ENCODE measurements at places on chromosomes 6 and 20.
A peak's percentile ranks its signal among the peaks of the same experiment; 100 is the strongest.

DNA sequence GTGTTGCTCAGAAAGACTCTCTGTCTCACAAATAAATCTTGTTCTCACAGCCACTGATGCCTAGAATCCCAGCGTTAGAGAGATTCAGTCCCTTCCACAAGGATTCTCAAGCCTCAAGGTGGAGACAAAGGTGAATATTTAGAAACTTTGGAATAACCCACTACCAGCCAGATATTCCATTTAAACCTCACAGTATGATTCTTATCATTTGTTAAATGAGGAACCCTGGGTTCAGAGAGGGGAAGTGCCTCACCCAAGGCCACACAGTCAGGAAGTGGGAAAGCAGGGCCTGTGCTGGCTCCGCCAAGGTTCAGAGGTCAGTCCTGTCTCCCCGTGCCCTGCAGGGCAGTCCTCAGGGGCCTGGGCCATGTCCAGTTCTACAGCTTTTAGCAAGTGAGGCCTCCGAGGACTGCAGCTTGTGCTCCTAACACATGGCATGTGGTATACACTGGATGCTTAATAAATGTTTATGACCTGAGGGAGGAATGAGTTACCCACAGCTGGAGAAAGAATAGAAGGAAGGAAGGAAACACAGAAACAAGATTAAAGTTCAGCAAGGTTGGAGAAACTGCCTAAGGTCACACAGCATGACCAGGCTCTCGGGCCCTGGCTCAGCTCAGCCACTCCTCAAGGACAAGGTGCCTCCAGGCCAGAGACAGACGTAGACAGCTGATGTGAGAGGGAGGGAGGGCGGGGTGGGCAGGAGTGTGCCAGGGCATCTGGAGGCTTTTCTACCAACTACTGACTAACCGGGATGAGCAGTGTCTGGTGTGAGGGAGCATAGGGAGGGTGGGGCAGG lies 3.9 kb upstream of the TGM2 start:
- no peak for DNase-seq

- peak; percentile 39 for DNase-seq
Observed at GRCh38 chr6:144582939-144583613, 297.9 kb downstream of the UTRN start.

- no peak for DNase-seq
Observed at GRCh38 chr20:19207541-19207940, 4.9 kb upstream of the SLC24A3 start.

GRCh38 chr20:2692036-2692885 lies at the start of gene EBF4:
TSS of gene EBF4 (plus strand) at chr20:2692780. CDS start at chr20:2693646, 866 bp downstream.
- DNase-seq = no peak

- DNase-seq = no peak
Observed at GRCh38 chr6:96236471-96236870, 220.7 kb downstream of the FUT9 start.

DNA sequence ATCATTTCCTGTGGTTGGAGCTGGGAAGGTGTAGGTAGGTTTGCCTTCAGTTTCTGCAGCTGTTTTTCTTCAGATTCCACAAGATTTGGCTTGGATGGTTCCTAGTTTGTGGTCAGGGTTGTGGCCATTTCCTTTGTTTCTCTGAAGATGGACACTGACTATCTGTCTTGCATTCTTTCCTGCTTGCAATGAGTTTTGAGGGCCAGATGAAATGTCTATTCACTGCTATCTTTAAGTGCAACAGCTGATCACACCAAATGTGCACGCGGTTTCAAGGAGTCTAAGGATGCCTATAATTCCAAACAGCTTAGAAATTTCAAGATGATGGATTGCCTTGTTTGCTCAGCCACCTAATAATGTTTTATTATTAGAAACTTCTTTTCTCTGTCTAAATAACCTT lies 28.4 kb downstream of the IL20RA start:
- no peak for DNase-seq

DNA sequence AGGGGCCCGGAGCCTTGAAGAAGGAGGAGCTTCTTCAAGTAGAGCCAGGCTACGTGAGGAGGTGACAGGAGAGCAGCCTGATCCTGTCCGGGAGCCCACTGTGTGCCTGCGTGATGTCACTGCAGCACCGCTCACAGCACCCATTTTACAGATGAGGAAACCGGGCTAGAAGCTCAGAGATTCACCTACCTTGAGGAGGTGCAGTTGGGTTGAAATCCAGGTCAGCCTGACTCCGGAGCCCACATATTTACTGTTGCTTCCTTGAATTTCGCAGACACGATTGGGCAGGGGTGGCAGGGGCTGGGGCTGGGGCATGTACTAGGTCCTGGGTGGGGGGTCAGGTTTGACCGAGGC lies 12.5 kb downstream of the VSTM2L start:
- DNase-seq = no peak

- DNase-seq = no peak
Observed at GRCh38 chr6:160967833-160968232, 23.7 kb upstream of the MAP3K4 start.

DNA sequence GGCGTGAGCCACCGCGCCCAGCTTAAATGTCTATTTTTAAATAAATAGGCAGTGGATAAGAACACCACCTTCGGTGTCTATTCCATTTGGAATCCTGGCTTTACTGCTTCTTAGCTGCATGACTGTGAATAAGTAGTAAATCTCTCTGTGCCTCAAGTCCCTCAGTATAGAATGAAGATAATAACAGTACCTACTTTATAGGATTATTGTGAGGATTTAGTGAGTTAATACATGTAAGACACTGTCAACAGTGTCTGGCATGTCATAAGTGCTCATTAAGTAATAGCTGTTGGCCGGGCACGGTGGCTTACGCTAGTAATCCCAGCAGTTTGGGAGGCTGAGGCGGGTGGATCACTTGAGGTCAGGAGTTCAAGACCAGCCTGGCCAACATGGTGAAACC lies 10.1 kb downstream of the TPX2 start:
- DNase-seq = no peak

DNA sequence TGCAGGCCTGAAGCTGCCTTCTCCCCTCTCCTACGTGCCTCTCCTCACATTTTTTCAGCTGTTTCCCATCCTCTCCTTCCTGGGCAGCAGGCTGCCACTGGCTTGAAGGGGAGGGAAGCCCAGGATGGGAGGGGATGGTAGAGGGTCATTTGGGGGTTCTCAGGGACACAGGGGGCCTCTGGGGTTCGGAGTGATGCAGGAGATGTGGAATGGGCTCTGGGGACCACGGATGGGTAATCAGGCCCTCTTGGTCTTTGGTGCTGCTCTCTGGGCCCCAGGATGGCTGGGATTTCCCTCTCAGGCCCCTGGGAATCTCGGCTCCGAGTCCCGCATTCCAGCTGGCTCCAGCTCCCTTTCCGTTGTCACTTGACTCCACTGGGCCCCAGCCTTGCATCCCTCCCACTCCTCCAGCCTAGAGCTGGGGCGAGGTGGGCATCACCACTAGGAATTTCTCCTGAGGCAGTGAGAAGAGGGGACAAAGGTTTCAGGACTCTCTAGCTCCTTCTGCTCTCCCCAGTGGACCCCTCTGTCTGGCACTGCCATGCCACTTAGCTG lies 2.0 kb upstream of the DDR1 start:
- no peak for DNase-seq

GRCh38 chr6:75691012-75691411 lies 58.0 kb upstream of the MYO6 start:
- no peak for DNase-seq

DNA sequence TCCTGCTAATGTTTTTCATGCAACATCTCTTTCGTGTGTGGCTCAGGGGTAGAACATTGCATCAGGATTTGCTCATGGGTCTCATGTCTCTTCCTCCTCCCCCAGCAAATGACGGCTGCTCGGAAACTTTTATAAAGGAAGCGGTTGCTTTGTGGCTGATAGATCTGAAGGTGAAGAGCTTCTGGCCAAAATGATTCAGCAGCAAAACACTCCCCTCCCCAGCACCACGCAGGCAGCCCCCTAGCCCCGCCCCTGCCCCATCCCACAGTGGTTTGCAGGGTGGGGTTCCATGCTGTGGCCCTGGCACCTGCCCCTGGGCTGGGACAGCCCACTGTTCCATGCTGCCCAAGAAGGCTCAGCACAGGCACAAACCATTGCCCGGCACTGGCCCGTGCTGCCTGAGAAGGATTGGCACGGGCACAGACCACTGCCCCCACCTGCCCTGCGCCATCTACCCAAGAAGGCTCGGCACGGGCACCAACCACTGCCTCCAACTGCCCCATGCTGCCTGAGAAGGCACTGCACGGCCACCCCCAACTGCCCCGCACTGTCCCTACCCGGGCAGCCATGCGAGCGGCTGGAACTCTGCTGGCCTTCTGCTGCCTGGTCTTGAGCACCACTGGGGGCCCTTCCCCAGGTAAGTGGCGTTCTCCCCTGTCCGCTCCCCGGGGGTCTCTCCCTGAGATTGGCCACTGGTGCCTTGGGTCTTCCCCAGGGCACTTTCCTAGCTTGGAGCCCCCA lies at the start of gene CST7:
CST7 (plus strand) TSS at position 331 of the 741 bp plus-strand sequence; CDS start at position 568, 237 bp downstream.
- peak; percentile 75 for DNase-seq

GRCh38 chr6:148166339-148166968 lies 176.2 kb upstream of the SASH1 start:
- no peak for DNase-seq

DNA sequence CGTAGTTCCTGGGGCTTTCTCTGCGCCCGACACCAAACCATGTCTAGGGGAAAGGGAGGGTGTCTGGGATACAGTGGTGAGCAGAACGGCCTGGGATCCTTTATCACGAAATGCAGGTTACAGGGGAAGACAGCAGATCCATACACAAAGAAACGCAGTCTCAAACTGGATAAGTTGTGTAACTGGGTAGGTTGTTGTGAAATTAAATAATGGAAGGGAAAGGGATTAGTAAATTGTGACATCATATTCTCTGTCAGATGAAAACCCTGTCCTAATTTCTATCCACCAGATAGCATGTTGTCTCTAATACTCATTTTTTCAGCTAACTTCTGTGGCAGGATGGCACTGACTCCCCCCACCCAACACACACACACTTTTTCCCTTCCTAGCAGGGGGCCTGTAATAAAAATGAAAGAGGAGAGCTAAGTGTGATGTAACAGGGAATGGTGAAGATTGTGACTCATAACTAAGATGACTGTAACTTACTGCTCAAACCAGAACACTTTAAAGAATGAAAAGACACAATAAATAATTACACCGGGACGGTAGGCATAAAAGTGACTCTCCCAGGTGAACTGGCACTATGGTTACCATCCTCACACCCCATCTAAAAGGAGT lies 769 bp upstream of the TRPC4AP start:
- peak; percentile 42 for DNase-seq

GRCh38 chr6:10886691-10887502 lies at the start of gene SYCP2L:
TSS of gene SYCP2L (plus strand) at chr6:10887052. CDS start at chr6:10887127, 75 bp downstream.
- DNase-seq = no peak

- no peak for DNase-seq
Observed at GRCh38 chr6:154301086-154301625, 55.4 kb downstream of the IPCEF1 start.

GRCh38 chr6:25930532-25931410 lies at the start of gene SLC17A2:
TSS of gene SLC17A2 (minus strand) at chr6:25930691. CDS start at chr6:25925796, 4,895 bp downstream.
- DNase-seq = no peak

GRCh38 chr20:38151455-38151854 lies 13.6 kb downstream of the TGM2 start:
- no peak for DNase-seq
